AG04449 (cell line): ENCODE measurements at places on chromosomes 16 and 17.

GRCh38 chr17:78127888-78128550, 536 bp downstream of the TMC6 start:
- no peak for DNase-seq

DNA sequence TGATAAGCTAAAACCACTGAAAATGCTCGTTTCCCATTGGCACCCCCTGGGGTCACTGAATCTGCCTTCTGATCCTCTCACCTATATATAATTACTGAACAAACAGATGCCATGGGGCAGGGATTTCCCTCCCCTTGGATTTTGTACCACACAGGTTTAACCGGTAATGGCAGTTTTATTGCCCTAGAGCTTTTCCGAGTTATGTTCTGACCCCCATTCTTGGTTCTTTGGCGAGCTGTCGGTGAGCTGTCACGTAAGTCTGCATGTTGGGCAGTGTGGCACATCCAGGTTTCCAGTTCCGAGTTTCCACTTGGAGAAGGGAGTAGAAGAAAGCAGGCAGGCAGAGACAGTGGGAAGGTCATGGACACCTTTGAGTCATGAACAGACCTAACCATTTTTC, 7.1 kb downstream of the TMEM97 start:
- no peak for DNase-seq

- DNase-seq = no peak
Observed at GRCh38 chr17:32798938-32799337, 78.0 kb downstream of the MYO1D start.

DNA sequence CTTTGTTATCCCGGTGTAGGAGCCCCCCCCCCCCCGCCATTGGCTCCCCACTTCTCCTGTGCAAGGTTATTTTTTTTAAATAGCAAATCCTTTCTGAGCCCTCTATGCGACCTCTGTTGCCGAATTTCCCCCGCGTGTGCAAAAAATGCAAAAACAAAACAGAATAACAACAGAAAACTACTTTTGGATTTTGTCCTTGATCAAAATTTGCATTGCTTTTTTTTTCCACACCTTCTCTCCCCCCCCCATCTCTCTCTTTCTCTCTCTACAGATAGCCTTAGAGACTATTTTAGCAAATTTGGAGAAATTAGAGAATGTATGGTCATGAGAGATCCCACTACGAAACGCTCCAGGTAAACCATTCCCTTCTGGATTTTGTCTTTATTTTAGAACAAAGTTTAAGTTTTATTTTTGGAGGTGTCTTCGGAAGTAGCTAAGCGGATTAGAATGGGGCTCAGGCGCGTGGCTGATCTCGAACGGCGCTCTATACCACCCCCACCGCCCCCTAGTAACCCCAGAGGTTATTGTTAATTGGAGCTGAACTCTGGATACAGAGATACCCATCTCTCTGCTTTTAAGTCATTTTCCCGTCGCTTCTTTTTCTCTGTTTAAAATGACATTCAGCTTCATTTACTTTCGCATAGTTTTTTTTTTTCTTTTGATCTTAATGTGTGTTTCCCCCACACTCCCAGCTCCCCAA, 1.0 kb downstream of the MSI2 start:
- DNase-seq = no peak

DNA sequence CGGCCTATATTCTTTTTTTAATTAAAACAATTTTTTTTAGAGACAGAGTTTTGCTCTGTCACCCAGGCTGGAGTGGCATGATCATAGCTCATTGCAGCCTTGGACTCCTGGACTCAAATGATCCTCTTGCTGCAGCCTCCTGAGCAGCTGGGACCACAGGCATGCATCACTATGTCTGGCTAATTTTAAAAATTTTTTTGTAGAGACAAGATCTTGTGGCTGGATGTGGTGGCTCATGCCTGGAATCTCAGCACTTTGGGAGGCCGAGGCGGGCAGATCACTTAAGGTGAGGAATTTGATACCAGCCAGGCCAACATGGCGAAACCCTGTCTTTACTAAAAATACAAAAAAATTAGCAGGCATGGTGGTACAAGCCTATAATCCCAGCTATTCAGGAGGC, 54.8 kb upstream of the MSI2 start:
- no peak for DNase-seq

DNA sequence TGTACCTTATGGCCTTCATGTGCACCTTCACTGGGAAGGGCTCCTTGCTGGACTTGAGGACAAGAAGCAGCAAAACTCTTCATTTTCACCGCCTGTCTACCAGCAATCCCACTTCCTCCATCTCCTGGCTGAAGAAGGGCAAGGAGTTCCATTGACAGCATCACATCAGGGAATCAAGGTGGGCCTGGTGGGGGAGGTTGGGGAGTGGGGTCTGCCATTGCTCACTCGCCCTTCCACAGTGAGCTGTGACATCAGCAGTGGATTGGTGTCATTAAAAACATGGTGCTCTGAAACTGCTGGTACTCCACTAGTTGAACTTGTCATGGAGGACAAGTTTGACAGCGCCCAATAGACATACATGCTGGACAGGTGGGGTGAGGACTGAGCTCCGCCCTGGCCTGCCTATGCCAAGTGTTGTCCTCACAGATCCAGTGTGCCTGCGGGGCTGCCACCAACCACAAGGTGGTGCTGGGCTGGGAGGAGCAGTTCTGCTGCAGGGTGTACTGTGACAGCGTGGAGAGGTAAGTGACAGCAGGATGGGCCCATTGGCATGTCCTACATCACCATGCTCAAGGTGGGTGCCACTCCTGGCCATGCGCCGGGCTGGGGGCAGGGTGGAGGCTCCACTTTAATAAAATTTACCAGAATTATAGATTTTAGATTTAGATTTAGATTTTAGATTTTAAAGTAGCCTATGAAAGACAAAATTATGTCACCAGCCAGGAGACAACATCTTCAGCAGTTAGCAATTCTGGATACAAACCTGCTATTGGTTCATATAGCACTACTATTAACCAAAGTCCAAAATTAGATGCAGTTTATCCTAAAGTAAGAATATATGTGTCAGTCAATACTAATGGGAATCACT, 1729.1 kb downstream of the TP53TG3F start:
- no peak for DNase-seq

GRCh38 chr17:65154770-65155589, 17.8 kb downstream of the RGS9 start:
- DNase-seq = no peak

- no peak for DNase-seq
Observed at GRCh38 chr17:76893623-76894334, 25.6 kb downstream of the MGAT5B start.

DNA sequence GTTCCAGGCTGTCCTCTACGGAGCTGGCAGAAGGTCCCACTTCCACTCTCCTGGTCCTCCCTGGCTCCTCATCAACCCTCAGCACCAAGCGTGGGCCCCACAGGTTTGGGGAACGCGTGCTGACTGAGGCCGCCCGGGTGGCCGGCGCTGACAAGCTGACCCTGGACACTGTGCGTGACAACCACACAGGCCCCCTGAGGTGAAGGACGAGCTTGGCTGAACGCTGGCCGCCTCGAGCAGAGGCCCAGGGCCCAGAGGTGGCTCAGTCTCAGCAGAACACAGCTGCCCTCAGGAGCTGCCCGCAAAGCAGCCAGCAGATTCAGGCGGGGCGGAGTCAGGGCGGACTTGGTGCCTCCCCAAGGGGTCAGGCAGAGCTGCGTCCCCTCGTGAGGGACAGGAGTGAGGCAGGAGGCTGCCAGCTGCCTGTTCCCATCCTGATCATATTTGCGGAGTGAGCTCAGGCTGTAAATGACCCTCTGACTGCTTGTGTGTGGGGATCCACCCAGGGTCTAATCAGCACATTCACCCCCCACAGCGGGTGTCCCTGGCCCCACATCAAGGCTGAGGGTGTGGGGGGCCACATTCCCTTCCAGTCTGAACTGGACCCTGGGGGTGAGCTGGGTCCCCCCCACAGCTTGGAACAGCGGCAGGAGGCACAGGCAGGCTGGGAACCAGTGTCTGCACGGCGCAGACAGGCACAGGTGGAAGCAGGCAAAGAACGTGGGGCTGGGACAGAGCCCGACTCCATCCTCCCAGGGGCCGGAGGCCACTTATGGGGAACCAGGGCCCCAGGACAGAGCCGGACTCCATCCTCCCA, 105.1 kb upstream of the METRNL start:
- no peak for DNase-seq

DNA sequence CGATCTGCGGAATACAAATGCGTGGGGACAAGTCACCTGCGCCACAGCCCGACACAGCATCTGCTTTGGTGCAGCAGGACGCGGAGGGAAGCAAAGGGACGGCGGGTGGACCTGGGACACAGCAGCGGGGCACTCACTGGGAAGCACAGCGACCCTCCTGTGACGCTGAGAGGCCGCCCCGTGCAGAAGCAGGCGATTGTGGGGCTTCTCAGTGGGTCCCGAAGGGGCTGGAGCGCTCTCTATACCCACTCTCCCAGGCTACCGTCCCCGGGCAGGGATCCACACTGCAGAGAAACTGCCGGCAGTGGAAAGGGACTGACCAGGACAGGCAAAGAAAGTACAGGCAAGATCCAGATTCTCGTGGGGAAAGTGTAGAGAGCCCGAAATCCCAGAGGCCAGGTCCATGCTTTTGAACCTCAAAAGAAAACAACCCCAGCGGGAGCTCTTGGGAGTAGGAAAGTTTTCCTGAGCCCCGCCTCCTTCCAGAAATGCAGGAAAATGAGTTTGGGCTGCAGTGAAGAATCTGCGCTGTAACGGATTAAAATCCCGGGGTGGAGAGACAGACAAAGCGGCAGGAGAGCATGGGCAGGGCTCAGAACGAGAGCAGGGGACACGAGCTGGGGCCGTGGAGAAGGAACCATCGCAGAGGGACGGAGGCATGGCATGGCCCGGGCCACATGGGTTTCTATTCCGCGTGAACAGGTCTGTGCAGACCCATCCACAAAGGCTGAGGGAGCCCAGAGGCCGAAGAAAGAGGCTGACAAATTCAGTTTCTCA, 12.7 kb downstream of the COX4I1 start:
- DNase-seq = no peak

GRCh38 chr17:8430966-8431365, 4.7 kb upstream of the NDEL1 start:
- DNase-seq = no peak

DNA sequence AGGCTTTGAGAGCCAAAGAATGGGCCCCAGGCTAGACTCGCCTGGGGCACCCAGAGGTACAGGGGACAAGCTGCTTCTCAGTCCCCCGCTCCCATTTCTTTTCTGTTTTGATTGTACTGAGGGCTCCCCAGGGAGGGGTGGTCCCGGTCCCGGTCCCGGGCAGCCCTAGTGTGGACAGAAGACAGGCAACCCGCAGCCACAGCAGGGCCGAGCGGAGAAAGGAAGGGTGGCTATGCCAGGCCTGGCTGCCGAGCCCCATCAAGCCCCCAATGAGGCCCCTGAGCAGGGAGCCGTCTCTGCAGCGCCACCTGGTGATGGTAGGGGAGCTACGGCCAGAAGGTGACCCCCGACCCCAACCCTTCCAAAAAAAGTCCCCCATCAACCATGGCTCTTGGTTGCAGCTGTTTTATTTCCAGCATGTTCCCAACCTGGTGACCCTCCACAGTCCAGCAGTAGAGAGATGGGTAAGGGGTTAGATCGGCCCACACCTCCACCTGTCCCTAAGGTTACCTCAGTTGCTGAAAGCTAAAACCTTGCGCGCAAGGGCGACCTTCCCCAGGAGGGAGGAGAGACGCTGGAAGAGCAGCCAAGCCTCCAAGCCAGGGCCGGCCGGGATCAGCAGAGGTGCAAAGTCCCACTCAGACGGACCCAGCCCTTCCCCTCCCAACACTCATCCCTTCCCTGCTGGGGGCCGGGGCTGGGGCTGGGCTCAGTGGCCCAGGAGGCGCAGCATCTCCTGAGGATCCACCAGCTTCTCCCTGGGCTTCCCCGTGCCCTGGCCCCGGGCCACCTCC, 2.6 kb upstream of the GRIN2C start:
- DNase-seq = no peak
